ENCODE measurements at places on chromosomes 4 and X. TPM values are rescaled to one million over a fixed set of nuclear protein-coding genes. Genes with fewer than 3 reads are reported as not detected.

RAB9A gene
- 14.2 TPM for total RNA-seq

STAP1 gene
- total RNA-seq = not detected

DLG3 gene
- 76.7 TPM for total RNA-seq

MND1 gene
- 2.0 TPM for total RNA-seq

GPR34 gene
- total RNA-seq = not detected

GEMIN8 gene
- total RNA-seq = 8.2 TPM

GPR119 gene
- not detected for total RNA-seq

STPG2 gene
- 0.66 TPM for total RNA-seq
